ENCODE measurements at places on chromosomes 12 and 14.

DNA sequence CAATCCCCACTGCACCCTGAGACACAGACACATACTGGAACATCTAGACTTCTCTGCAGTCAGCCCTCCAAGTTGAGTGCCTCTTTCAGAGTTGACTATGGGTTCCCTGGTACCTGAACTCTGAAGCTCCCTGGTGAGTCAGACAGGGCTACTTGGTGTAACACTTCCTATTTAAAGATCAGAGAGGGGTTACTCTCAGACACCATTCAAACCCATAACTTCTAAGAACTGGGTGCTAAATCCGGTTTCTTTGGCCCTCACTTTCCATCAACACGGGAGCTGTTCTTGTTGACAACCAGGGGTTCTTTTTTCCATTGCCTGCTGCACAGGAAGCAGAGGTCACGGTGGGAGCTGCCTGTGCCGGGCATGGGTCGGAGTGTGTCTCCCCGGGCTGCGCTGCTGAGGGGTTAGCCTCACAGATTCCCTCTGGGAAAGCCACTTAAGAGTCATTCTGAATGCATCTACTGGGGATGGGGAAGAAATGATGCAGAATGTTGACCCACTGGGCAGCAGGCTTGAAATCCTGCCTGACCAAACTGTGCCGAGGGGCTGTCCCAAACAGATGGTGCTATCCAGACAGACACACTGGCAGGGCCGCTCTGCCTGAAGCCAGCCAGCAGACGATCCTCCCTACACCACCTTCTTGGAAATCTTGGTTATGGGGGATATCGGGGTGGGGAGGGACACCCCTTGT, 74.1 kb downstream of the PITPNM2 start:
- DNase-seq = peak; percentile 55

DNA sequence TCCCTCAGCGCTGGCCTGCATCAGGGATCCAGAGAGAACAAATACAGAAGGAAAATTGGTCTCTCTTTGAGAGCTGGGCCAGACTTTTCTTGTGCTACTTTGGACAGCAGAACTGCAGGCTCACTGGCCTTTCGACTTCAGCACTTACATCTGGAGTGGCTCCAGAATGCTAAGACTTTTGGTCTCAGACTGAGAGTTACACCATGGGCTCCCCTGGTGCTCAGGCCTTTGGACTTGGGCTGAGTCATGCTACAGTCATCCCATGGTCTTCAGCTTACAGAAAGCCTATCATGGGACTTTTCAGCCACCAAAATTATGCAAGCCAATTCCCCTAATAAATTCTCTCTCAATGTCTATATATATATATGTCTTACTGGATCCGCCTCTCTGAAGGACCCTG, 9.0 kb upstream of the CD163 start:
- no peak for DNase-seq

- DNase-seq = peak; percentile 25
Measured at GRCh38 chr14:61649283-61649682, 46.0 kb upstream of the HIF1A start.

DNA sequence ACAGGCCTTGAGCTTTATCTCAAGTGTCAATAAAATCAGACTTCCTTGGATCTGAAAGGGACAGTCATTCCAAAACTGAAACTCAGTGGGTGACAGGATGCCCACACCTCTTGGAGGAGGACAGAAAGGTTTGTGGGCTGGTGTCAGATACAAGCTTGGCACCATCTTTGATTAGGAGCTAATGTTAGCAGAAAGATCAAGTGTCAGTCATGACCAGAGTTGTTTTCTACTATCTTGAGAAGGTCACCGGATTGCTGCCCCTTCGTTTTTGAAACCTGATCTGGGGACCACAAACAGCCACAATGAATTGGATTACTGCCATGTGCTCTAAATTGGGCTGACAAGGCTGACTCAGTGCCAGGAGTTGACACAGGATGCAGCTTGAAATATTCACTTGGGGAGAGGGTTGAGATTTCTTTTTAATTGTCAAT, 88.3 kb downstream of the OTOGL start:
- no peak for DNase-seq

DNA sequence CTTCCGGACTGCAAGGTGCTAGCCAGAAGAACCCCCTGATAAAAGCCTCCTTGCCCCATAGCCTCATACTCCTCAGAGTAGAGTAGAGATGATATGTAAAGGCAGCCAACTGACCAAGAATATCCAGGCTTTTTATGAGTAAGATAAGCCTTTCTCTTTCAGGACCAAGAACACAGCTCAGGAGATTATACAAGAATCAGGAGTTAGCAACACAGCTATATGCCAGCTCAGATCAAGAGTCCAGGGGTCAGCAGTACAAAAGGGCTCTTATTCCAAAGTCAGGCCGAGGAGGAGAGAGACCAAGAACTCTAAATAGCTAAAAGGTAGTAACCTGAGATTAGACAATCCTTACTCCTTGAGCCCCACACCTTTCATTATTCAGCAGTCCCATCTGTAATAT, 135.3 kb downstream of the BTG1 start:
- DNase-seq = no peak

All from CD4-positive, alpha-beta T cell treated with Interleukin-21 for 1 hour (primary cell).